Cardiac fibroblast (primary cell): ENCODE measurements at places on chromosomes 7 and 10.

DNA sequence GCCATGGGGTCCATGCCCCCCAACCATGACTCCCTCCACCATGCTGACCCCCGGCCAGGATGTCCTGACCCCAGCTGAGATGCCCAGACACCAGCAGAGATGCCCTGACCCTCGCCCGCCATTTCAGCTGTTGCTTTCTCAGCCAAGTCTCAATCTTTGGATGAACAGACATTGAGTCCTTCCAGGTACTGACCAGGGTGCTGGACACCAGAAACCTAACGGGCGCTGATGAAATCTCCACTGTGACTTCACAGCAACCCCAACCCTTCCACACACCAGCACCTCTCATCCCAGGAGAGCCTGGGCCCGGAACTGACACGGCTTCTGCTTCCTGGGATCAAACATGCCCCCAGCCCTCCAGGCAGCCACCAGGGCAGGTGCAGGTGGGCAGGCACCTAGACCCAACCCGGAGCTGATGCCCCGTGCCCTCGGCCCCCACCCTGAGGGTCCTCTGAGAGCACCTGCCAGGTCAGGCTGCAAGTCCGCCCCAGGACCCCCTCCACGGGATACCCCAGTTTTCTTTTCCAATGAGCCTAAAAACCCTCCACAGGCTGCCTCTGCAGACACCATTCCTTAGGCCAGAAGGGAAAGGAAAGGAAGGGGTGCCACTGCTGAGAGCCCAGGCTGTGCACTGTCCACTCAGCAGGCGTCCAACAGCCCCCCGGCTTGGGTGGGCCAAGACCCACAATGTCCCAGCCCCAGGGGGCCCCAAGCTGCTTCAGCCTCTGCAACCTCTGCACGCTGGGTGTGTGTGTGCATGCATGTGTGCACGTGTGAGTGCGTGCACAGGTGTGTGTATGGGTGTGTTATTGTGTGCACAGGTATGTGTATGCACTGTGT lies 43.4 kb upstream of the PDGFA start:
- DNase-seq = no peak

- peak; percentile 72 for DNase-seq
Observed at GRCh38 chr7:17009007-17009719, 127.4 kb upstream of the AGR3 start.

DNA sequence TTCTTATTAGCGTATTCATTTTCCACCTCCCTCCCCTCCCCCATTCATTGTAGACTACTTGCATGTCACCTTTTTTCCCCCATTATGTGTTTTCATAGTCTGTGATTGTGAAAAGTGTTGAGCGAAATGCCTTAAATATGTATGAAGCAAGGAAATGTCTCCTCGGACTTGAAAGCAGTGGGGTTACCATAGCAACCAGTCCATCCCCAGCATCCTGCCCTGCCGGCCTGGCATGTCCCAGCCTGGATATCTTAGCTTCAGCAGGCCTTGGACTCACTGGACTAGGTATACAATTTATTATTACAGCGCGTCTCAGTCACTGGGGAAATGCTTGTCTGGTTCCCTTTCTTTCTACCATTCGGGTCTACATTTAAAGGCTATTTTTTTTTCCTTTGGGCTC lies 283.6 kb downstream of the BICC1 start:
- peak; percentile 16 for DNase-seq

DNA sequence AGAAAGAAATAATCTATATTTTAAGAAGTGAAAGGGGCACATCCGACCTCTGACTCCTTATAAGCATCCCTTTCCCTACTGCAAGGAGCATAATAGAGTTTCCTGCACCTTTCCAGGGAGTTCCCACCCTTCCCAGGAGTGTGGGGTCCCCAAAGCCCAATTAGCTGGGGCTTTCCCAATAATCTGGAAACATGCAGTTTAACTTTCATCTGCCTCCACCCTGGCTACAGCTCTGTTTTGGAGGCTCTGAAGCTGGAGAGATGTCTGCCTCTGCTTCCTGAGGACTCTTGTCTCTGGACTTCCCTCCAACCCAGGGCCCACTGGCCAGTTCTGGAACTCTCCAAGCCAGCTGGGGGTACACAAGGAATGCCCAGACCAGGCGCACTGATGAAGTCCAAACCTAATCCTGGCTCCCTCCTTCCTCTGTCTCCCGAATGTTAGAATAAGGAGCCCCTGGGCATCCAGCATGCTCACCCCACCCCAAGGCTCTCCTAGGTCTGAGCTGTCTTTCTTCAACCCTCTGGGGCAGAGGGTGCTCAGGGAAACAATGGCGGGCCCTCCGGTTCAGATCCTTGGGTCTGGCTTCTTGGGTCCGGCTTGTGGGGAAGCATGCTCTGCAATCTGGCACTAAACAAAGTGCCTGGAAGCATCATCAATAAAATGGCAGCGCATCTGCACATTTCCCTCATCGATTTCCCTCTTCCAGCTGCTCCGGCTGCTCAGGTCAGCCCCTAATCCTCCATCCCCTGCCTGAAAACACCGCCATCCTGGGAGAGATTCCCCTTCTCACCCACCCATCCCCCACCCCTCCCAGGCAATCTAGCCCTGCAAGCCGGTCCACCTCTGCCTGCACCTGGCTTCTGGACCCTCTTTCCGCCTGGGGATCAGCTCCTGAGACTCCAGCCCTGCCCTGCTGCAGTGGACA lies 13.3 kb downstream of the HOXA4 start:
- DNase-seq = no peak

DNA sequence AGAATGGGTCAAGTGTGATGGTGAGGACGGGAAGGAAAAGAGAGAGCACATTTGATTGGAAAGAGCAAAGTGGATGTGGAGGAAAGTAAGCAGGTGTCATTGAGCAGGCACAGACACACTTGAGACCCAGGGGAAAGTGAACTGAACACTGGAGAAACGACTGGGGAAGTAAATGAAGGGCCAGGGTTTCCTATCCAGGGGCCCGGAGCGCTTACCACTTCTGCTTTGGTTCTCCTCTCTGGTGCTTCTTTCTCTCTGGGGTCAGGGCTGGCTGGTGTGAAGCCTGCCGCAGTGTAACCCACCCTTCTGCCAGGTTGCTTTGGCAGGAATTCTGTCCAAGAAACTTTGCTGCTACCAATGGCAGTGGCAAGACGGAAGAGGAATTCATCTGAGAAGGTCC lies 219.3 kb downstream of the SKAP2 start:
- DNase-seq = no peak

DNA sequence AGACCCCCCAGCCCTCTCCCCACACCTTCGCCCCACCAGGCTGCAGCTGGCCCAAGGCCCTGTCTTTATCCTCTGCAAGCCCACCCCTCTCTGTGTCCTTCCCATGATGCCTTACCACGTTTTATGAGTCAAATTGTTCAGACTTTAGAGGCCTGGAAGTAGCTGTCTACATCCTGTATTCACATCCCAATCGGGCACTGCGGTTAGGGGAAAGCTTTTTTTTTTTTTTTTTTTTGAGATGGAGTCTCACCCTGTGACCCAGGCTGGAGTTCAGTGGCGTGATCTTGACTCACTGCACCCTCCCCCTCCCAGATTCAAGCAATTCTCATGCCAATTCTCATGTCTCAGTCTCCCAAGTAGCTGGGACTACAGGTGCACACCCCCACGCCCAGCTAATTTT lies 121.5 kb upstream of the SH2B2 start:
- DNase-seq = no peak

DNA sequence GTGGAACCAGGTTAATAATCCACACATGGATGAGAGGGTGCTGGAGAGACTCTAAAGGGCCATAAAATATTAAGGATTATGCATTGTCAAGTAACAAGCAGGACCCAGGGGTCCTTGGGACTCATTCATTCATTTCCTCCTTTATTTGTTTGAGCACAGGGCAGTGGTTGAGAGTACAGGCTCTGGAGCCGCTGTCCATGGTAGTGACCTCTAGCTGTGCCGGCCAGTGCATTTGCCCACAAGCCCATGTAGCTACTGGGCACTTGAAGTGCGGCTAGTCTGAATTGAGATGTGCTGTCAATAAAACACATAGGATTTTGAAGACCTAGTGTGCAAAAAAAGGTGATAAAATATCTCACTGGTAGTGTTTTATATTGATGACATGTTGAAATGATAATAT lies 137.6 kb downstream of the C10orf105 start:
- DNase-seq = peak; percentile 67

- DNase-seq = no peak
Observed at GRCh38 chr7:9939176-9939575, 1034.5 kb upstream of the PHF14 start.

- DNase-seq = peak; percentile 83
Observed at GRCh38 chr10:35409094-35409582, 72.8 kb downstream of the CCNY start.

DNA sequence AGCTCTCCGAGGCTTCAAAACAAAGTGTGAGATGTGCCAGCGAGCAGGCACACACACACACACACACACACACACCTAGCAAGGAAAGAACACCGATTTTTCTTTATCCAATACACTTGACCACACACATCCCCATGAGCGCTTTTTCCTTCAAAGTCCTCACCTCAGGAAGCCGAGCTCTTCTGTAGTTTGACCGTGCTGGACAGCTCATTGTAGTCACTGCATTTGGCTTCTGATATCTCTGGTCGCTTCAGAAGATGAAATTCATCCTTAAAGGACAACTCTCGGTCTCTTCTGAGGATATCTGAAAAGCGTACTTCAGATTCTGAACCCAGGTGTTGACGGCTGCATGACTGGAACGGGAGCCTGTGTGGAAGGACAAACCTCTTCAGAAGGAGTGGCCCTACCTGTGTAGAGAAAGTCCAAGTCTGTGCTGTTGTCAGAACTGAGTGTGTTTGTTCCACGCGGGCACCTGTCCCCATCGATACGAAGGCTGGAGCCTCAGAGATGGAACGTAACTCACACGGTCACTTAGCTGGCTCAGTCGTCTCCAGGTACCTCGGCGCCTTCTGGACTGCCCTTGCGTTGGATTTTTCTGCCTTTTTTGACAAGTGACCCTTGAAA lies 28.1 kb upstream of the SHH start:
- no peak for DNase-seq

- DNase-seq = no peak
Observed at GRCh38 chr10:85918371-85918770, 448.2 kb downstream of the GRID1 start.

GRCh38 chr7:158782761-158783401 lies 46.4 kb downstream of the ESYT2 start:
- peak; percentile 60 for DNase-seq

DNA sequence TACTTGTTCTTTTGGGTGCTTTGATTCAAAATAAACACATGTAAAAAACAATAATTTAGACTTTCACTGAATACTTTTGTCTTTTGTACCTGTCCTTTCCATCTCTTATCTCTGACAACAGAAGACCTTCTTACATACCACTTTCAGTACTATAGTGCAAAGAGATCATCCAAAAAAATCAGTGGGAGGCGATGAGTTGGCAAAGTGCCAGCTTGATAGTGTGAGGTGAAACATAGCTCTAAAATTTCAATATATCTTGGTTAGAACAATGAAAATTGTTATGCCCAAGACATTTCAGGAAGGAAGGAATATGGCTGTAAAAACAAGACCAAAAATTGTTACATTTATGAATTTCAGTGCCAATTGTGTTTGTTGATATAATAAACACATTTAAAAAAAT lies 390.2 kb upstream of the COBL start:
- no peak for DNase-seq

- no peak for DNase-seq
Observed at GRCh38 chr7:42877862-42878261, 34.0 kb downstream of the C7orf25 start.

DNA sequence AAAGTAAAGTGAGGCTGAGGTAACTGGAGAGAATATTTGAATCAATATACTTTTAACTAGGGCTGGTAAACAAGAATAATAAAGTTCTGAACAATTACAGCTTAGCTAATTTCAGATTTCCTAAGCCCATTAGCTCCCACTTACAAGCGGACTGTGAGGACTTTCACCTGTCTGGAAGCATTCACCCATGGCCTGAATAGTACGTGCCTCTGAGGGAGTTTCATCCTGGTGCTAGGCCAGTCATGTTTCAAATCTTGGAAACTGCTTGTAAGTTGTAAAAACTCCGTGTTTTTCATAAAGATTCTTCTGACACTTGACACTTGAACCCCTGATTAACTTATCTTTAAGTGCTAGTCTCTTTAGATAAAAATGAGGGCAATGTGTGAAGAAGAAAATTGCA lies 975.2 kb upstream of the GHITM start:
- DNase-seq = no peak

GRCh38 chr10:10110844-10111490 lies 906.7 kb upstream of the CELF2 start:
- no peak for DNase-seq

DNA sequence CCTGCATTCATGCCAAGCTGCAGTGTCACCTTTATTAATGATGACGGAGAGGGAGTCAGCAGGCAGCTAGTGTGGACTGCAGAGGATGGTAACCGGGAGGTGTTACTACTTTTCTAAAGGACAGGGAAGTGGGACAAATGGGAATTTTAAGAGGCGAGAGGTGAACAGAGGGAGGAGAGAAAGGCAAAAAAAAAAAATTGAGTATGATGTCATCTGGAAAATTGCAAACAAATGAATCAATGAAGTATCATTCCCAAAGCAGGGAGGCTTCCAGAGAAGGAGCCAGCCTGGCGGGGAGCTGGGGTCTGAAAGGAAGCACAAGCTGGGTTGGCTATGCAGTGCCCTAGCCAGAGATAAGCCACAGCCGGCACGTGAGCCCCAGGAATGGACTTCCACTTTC lies 12.9 kb downstream of the FRG2B start:
- DNase-seq = no peak

- no peak for DNase-seq
Observed at GRCh38 chr7:24422441-24423010, 138.5 kb downstream of the NPY start.
